ENCODE measurements at places on chromosomes 6 and 20.

- no peak overlapping the region for H3K27ac ChIP-seq
- no peaks in the 10 kb centered on the region for H3K27me3 ChIP-seq
- H3K36me3 ChIP-seq: peaks cover 1% of the 10 kb centered on the region
- no peak for DNase-seq
Observed at GRCh38 chr6:138485586-138486248, 13.6 kb downstream of the NHSL1 start.

GRCh38 chr20:59352541-59352940, 52.1 kb downstream of the EDN3 start:
- no peaks in the 10 kb centered on the region for H3K36me3 ChIP-seq
- no peaks in the 10 kb centered on the region for H3K27me3 ChIP-seq
- H3K27ac ChIP-seq: no peak overlapping the region
- no peak overlapping the region for H3K4me3 ChIP-seq
- H3K4me1 ChIP-seq: no peaks in the 10 kb centered on the region

DNA sequence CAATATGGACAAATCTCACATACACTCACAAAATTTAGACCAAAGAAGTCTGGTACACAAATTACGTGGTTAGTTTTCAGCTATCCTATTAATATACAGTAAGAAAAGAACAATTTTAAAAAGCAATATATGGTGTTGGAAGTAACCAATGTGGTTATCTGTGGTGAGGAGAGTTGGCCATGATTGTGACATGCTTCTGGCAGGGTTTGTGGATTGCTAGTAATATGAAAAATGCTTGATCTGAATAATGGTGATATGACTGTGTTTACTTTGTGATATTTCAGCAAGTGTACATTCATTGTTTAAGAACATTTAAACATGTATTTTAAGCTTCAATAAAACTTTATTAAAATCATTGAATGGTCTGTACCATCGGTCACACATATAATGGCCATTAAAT, 99.1 kb downstream of the ADGB start:
- H3K4me1 ChIP-seq: no peaks in the 10 kb centered on the region
- no peaks in the 10 kb centered on the region for H3K36me3 ChIP-seq
- H3K4me3 ChIP-seq: no peak overlapping the region
- no peak for DNase-seq
- H3K27me3 ChIP-seq: no peaks in the 10 kb centered on the region

DNA sequence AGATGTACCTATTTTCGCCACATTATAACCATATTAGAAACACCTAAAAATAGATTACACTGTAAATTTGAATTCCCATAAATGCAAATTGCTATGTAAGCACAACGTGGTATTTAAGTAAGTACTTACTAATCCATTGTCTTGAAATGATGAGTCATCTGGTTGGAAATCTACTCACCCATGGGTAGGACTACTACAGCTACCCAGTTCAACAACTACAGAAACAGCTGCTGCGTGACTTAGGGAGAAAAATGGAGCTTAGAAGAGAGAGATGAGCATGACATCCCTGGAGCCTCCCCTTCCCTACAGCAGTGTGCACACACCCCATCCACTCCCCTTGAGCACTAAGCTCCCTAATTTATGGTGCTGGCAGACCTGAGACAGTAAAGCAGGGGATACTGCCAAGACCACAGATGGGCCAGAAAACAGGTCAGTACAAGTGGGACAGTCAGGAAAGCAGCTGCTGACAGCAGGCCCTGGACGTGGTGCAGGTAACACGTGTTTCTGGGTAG, 26.9 kb downstream of the RRAGD start:
- no peaks in the 10 kb centered on the region for H3K4me1 ChIP-seq
- no peak for DNase-seq
- H3K4me3 ChIP-seq: no peak overlapping the region
- no peaks in the 10 kb centered on the region for H3K27me3 ChIP-seq
- no peak overlapping the region for H3K27ac ChIP-seq

GRCh38 chr6:44855562-44856411, 468.3 kb downstream of the CDC5L start:
- no peaks in the 10 kb centered on the region for H3K36me3 ChIP-seq
- no peak overlapping the region for H3K27ac ChIP-seq
- no peak overlapping the region for H3K4me3 ChIP-seq
- no peaks in the 10 kb centered on the region for H3K4me1 ChIP-seq

DNA sequence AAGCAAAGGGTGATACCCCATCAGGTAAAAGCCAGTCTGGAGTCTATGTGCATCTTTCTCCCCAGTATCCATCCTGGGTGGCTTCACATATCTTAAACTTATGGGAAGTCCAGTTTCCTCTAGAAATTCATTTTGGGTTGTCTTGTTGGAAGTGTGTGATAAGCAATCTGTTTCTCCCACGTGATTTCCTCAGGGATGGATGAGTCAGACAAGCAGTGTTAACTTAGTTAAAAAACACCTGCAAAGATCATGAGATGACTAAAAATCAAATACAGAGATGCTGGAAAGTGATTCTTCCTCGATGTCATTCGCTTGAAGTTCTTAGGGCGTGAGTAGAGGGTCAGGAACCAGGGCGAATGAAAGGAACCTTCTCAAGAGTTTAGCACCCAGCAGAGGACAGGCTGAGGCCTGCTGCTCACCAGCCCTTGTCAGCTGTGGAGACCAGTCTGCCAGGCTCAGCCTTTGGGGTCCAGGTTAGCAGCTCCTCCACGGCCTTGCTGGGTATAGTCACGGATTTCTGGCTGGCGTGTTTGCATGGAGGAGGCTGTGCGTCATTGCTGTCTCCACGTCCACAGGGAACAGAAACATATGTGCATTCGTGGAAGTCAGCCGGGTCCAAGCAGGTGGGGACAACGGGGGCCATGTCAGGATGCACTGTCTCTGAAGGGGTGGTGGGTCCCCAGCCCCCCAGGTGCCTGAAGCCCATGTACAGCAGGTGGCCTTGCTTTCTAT, 2.8 kb upstream of the PNPLA1 start:
- no peak for DNase-seq
- H3K27me3 ChIP-seq: no peaks in the 10 kb centered on the region
- H3K27ac ChIP-seq: no peak overlapping the region
- no peak overlapping the region for H3K4me3 ChIP-seq

GRCh38 chr6:43058531-43058930, 703 bp downstream of the MRPL2 start:
- no peaks in the 10 kb centered on the region for H3K27me3 ChIP-seq
- DNase-seq: no peak
- peaks cover 4% of the 10 kb centered on the region for H3K4me1 ChIP-seq
- H3K36me3 ChIP-seq: no peaks in the 10 kb centered on the region
- H3K27ac ChIP-seq: peak overlapping the region; percentile 86

DNA sequence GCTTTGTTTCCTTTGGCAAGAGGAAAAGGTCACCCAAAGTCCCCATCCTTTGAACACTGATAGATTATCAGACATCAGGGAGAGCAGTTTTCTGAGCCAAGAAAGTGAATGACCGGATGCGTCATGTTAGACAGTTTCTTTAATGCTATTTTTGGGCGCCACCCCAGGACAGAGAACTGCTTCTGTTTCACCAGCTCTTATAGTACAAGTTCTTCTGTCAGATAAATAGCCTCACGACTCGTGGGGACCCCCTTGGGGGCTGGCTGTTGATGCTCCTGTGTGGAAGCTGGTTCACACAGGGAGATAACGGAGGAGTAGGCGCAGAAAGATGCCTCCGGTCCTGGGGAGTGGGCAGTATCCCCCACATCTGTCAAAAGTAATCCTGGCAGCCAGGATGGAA, 54.6 kb downstream of the NPEPL1 start:
- no peak for DNase-seq
- no peaks in the 10 kb centered on the region for H3K4me1 ChIP-seq
- H3K36me3 ChIP-seq: no peaks in the 10 kb centered on the region
- H3K27me3 ChIP-seq: no peaks in the 10 kb centered on the region

DNA sequence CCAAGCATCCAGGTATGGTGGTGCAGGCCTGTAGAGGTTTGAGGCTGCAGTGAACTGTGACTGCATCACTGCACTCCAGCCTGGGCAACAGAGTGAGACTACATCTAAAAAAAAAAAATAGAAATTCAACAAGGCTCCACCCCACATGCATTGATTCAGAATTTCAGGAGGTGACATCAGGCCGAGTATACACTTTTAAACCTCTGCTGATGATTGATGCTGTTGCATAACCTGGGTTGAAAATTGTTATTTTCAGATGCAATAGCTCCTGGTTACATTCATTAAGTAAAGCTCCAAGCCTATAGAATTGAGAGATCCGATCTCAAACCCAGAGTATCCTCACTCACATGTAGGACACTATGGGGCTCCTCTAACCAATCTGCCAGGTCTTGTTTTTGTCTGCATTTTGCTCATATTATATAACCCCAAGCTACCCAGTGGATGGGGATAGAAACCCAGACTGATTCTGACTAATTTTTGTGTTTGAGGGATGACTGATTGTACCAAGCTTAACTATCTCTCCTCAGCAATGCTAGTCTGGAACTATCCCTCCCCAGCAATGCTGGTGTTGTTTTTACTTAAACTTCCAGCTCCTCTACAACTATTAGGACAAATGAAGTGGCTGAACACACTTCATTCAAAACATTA, 123.5 kb upstream of the PREP start:
- no peak overlapping the region for H3K27ac ChIP-seq
- no peaks in the 10 kb centered on the region for H3K27me3 ChIP-seq
- H3K4me1 ChIP-seq: no peaks in the 10 kb centered on the region
- no peaks in the 10 kb centered on the region for H3K36me3 ChIP-seq

DNA sequence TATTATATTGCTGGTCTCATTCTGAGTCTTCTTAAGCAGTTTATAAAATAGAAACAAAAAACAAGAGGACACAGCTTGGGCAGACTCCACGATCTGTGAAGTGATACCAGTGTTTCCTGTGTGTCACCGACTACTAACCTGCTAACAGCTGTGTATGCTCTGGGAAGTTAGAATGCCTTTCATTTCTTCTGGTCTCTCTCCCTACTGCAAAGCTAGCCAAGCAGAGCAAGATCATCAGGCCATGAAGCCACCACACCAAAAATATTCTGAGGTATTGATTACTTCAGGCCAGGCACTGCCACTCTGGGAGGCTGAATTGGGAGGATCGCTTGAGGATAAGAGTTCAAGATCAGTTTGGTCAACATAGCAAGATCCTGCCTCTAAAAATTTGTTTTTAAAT, 46.9 kb upstream of the SMIM29 start:
- H3K4me3 ChIP-seq: no peak overlapping the region
- peaks cover 16% of the 10 kb centered on the region for H3K36me3 ChIP-seq

DNA sequence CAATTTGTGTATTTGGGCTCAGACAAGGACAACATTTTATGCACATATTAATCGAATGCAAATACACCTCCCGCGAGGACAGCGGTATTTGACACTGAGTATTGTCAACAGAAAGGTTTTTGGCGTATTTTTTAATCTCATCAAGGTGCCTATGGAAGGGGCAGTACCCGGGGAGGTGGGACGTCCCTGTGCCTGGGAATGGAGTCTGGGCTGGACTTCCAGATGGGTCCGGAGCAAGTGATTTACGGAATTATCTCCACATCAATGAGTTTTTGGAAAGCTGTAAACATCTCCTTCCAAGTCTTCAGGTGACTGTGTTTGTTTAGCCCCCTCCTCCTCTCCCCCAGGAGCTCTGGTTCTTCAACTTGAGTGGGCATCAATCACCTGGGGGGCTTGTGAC, 39.8 kb downstream of the PRR18 start:
- no peaks in the 10 kb centered on the region for H3K4me1 ChIP-seq
- H3K27ac ChIP-seq: no peak overlapping the region
- no peaks in the 10 kb centered on the region for H3K27me3 ChIP-seq
- no peaks in the 10 kb centered on the region for H3K36me3 ChIP-seq
- no peak for DNase-seq
- H3K4me3 ChIP-seq: no peak overlapping the region

DNA sequence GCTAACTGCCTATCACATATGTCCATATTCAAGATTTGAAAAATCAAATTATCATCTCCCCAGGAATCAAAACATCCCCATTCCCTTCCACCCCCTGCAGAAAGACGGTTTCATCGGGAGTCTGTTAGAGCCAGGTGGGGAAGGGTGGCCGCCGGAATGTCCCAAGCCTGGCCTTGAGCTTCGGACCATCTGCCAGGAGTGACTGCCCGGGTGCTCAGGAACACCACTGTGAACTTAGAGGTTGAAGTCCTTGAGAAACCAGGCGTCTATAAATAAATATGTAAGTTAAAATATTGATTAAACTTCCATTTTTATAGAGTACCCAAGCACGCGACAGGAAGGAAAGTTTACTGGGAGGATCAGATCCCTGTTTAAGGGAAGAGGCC, 250.8 kb downstream of the DLL1 start:
- H3K27me3 ChIP-seq: no peaks in the 10 kb centered on the region
- H3K27ac ChIP-seq: no peak overlapping the region
- H3K4me1 ChIP-seq: peaks cover 5% of the 10 kb centered on the region
- no peak for DNase-seq

- no peak for DNase-seq
- H3K4me3 ChIP-seq: no peak overlapping the region
- H3K27me3 ChIP-seq: no peaks in the 10 kb centered on the region
- no peaks in the 10 kb centered on the region for H3K36me3 ChIP-seq
Observed at GRCh38 chr6:114390176-114390575, 47.4 kb upstream of the HS3ST5 start.

DNA sequence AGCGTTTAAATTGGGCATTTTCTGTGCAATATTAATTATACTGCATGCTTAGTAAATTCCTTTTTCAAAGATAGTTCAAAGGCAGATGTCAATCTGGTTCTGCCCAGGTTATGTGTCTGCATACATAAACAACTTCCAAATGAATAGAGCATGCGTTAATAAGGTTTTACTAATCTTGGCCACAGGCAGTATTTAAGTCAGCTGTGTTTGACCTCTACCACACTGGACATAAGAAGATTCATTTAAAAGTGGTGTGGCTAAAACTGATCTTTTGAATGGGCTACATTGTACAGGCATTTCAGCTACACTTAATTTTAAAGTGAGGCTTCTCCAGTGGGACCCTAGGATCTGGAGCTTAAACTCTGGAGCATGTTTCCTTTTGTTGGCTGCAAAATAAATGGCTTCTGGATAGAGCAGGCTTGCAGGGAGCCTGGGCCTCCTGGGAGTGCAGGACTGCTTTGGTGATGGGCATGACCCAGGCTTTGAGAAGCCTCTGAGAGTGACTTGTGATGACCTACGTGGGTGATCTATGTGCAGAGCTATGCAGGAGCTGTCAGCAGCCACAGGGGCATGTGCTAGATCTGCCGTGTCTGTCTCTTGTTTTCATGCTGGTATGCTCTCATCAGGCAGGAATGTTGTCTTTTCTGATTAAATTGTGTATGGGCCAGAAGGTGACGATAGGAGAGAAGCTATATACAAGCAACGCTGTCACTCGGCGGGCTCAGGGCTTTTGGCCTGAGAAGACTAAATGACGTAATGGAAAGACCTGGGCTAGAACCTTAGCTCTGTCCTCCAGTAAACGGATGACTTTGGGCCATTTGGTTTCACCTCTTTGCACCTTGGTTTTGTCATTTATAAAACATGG, 331.2 kb downstream of the QKI start:
- H3K36me3 ChIP-seq: no peaks in the 10 kb centered on the region
- H3K27ac ChIP-seq: no peak overlapping the region
- no peaks in the 10 kb centered on the region for H3K27me3 ChIP-seq
- H3K4me3 ChIP-seq: no peak overlapping the region
- no peaks in the 10 kb centered on the region for H3K4me1 ChIP-seq

- H3K4me3 ChIP-seq: no peak overlapping the region
- DNase-seq: peak; percentile 20
- no peak overlapping the region for H3K27ac ChIP-seq
- no peaks in the 10 kb centered on the region for H3K36me3 ChIP-seq
Observed at GRCh38 chr6:24188578-24189080, 62.6 kb downstream of the NRSN1 start.

GRCh38 chr20:58235010-58235409, 6.6 kb upstream of the ANKRD60 start:
- H3K27me3 ChIP-seq: no peaks in the 10 kb centered on the region
- H3K27ac ChIP-seq: no peak overlapping the region
- H3K36me3 ChIP-seq: peaks cover 10% of the 10 kb centered on the region
- no peak for DNase-seq

Measured in lung (tissue), 17 donors.